ENCODE measurements at places on chromosomes 12 and 14.

- no peak for DNase-seq
These were observed 18.5 kb upstream of the CD9 start for GRCh38 chr12:6181583-6182278.

GRCh38 chr14:34009956-34010355, 59.1 kb upstream of the EGLN3 start:
- no peak for DNase-seq

GRCh38 chr12:113392988-113393579, 10.6 kb downstream of the SDS start:
- no peak for DNase-seq

DNA sequence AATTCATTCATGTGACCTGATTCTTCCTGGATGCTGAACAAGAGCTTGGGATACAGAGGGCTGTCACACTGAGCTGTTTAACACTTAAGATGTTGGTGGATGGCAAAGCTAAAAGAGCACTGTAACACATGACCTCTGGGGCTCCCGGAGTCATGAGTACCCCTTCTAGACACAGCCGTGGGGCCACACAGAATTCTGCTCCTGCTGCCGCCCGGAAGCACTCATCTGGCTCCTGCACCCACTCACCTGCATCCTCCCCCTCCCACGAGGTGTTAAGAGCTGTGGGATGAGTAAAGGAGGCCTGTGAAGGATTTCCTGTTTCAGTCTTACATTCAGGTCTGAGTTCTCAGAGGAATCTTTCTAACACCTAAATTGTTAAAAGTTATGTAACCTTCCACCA, 78.0 kb upstream of the SSTR1 start:
- no peak for DNase-seq

DNA sequence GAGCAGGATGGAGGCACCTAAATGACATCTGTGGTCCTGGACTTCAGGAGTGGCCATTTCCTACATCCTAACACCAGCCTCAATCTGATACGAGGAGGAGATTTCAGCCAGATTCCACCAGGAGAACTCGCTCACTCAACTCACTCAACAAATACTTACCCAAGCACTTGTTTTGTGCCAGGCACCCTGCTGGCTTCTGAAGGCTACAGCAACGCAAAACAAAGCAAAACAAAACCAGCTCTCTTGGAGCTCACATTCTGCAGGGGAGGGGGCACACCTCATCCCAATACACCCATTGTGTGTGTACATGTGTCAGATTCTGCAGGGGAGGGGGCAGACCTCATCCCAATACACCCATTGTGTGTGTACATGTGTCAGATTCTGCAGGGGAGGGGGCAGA, 144.8 kb downstream of the PIWIL1 start:
- no peak for DNase-seq

GRCh38 chr12:54419088-54419887, at the start of gene ITGA5:
Gene ITGA5 (minus strand): TSS chr12:54419266. CDS start chr12:54419198, 68 bp downstream.
- DNase-seq: no peak

GRCh38 chr12:100141998-100142850, 450 bp downstream of the BLTP3B start:
- peak; percentile 50 for DNase-seq

DNA sequence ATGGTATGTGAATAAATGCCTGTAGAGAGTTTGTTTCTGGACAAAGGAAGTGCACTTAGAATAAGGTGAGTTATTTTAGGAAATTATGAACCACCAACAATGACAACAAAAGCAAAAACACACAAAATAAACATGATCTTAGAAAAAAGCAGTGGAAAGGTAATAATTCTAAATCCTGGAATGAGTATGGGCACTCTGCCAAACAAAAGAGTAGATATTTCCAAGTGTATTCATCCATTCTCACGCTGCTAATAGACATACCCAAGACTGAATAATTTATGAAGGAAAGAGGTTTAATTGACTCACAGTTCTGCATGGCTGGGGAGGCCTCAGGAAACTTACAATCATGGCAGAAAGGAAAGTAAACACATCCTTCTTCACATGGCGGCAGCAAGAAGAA, 269.3 kb upstream of the NPAS3 start:
- no peak for DNase-seq

- DNase-seq: no peak
These were observed 46.0 kb upstream of the STK38L start for GRCh38 chr12:27198036-27198435.

GRCh38 chr14:60807971-60808370, 73.4 kb downstream of the MNAT1 start:
- no peak for DNase-seq

- DNase-seq: no peak
These were observed 36.3 kb upstream of the PLXNC1 start for GRCh38 chr12:94112121-94112520.

DNA sequence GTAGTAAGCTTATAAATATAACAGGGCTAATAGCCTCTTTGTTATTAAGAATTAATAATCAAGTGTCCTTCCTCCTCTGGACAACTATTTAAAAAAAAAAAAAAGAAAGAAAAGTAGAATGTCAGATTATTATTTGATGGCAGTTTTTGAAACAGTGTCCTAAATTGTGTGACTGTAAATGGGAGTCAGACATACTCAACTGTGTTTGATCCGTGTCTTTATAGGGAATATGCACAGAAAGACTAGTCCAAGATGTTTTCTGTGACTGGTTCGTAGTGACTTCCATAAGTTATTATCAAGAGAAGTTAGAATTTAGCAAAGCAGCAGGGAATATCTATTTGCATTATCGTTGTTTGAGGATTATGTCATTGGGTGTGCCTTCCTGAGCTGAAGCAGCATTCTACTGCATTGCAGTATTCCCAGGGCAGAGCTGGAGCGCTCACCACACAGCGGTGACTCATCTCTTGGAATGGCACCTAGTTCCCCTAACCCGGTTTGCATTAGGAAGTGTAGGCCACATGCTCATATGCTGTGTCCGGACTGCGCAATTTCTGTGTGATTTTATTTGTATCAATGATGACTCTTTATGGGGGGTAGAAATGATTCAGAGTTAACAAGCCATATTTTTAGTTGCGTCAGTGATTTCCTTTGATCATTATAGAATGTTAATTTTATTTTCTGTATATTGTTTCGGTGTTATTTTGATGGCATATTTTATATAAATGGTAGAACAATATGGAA, 7.9 kb downstream of the DYNC1H1 start:
- DNase-seq: peak; percentile 40

DNA sequence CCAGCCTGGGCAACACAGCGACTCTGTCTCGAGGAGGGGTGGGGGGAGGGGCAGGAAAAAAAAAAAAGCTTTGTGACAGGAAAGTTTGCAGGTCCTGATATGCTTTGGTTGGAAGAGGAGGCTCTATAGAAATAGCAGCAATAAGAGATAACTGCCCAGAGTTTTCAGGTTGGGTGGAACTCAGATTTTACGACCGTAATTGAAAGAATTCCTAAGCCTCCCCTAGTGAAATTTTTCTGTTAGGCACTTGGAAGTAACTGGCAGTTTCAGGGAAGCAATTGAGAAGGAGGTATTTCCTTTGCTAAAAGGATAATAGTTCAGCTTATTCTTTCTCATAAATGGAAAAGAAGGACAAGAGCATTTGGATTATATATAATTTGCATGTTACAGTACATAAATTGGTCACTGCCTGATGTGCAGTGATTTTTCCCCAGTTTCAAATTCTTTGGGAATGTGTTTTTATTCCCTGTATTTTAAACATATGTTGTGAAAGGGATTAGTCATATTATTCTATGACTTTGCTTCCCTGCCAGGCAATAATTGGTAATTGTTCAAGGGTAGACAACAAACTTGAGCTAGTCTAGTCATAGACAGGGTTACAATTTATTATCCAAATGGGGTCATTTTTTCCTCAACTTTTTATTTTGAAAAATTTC, 452.8 kb downstream of the AEBP2 start:
- DNase-seq: no peak

DNA sequence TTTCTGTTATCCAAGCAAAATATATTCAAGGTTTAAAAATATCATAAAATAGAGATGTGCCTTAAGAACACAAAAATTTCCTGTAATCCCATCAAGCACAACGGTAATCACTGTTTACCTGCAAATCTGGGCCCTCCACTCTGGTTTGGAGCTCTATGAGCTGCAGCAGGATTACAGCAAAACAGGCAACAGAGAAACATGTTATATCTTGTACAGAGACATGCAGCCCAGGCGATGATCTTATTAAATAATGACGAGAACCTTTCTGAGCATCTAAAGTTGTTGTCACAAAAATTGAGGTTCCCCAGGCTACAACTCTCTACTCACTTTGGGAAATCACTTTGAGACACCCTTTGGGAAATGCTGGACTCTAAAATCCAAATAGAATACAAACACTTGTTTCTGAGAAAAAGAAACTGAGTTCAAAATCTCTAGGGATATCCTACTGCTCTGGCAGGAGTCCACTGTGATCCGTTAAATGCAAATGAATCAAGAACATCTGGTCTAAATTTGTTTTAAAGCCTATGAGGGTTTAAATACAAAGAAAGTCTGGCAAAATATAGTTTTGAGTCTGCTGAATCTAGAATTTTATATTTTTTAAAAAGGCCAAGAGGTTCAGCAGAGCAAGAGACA, 36.3 kb downstream of the STON2 start:
- no peak for DNase-seq

GRCh38 chr12:102602521-102602920, 122.2 kb upstream of the IGF1 start:
- DNase-seq: no peak

- DNase-seq: no peak
These were observed 86.8 kb downstream of the NDUFA12 start for GRCh38 chr12:94916663-94917062.
